Parietal lobe (tissue), 2 donors: ENCODE measurements at places on chromosomes 2 and 18. TPM values are rescaled to one million over a fixed set of nuclear protein-coding genes. Genes with fewer than 3 reads are reported as not detected.

The WNT10A gene
- not detected for total RNA-seq

The WIPF1 gene
- total RNA-seq, result 3.8 TPM

The C18orf54 gene
- 13.5 TPM for total RNA-seq

The DSC3 gene
- total RNA-seq, result 0.31 TPM

The ALPG gene
- total RNA-seq, result not detected

The EGR4 gene
- total RNA-seq, result not detected

The FBXO41 gene
- total RNA-seq, result 28.8 TPM

The KYNU gene
- total RNA-seq, result under 0.01 TPM

The CYBRD1 gene
- 5.6 TPM for total RNA-seq

The TMEFF2 gene
- 36.0 TPM for total RNA-seq

The BMP10 gene
- not detected for total RNA-seq

The TMEM178A gene
- 32.2 TPM for total RNA-seq

The CFAP53 gene
- total RNA-seq, result 1.6 TPM

The MEMO1 gene
- 82.0 TPM for total RNA-seq

The CHRNG gene
- not detected for total RNA-seq

The CLEC4F gene
- total RNA-seq, result not detected

The DNAH6 gene
- total RNA-seq, result 10.6 TPM

The NEU2 gene
- total RNA-seq, result not detected

The PLEK gene
- 0.94 TPM for total RNA-seq

The ANKRD30BL gene
- total RNA-seq, result 47.0 TPM

The SPR gene
- 1.3 TPM for total RNA-seq
